ENCODE measurements at places on chromosomes 3 and 15.

DNA sequence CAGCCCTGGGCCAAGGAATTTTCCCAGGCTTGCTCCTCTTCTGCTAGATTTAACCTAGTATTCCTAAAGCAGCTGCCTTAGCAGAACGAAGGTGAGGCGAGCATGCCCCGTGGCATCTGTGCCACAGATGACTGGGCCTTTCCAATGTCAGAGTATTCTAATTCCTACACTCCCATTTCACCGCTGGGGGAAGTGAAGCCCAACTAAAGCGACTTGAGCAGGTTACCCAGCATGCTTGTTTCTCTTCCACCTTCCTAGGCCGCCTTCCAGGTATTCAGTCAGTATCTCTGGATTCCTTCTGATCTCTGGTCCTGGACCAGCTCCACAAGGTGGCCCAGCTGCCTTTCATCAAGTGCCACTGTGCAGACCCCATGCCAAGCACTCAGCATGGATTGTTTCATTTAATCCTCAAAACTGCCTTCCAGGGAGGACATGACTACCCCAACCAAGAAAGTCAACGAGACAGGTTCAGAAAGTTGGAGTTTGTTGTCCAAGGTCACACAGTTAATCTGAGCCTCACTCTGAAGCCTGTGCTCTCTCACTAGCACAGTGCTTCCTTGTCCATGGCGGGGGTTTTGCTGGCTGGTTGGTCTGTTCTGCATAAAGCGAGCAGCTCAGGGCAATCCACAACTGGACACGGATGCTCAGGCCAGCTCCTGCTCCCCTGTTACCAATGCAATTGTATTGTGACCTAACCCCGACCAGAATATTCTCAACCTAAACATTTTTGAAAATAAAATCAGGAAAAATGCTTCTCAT is 15.1 kb downstream of the MYO5C start:
- no peak for DNase-seq

GRCh38 chr3:151268267-151269235 is 9.8 kb downstream of the P2RY14 start:
- DNase-seq = no peak

GRCh38 chr15:65783872-65784271 is 8.2 kb downstream of the DENND4A start:
- DNase-seq = no peak

DNA sequence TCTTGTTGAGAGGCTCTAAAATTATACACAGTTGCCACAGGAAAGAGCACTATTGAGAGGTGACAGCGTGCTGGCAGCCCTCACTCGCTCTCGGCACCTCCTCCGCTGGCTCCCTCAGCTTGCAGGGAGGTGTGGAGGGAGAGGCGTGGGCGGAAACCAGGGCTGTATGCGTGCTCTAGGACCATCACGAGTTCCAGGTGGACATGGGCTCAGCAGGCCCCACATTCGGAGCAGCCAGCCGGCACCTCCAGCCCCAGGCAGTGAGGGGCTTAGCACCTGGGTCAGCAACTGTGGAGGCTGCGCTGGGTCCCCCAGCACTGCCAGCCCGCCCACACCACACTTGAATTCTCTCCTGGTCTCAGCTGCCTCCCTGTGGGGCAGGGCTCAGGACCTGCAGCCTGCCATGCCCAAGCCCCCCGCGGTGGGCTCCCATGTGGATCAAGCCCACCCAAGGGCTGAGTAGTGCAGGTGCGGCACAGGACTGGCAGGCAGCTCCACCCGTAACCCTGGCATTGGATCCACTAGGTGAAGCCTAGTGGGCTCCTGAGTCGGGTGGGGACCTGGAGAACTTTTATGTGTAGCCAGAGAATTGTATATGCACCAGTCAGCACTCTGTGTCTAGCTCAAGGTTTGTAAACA is 460.6 kb upstream of the ALCAM start:
- DNase-seq = no peak

GRCh38 chr15:60901647-60902046 is 327.5 kb downstream of the RORA start:
- DNase-seq = no peak

DNA sequence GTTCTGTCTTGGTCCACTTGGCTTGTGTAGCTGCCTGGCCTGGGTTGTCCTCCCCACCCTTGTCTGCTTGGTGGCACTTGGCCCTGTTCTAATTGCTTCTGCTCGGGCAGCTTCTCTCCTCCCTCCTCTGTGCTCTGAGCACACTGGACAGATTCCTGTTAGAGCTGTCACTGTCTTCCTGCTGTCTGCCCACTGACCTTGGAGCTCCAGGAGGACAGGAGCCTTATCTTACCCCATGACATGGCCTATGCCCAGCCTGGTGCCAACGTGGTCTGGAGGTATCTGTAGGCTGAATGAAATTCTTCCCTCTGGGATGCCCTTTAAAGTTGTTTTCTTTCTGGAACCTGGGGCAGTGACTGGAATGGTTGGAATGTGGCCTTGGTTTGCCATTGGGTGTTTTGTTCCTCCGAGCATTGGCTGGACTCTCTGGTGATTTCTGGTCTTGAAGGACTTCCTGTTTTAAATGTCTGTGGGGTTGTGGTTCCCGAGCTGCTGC is 94.1 kb downstream of the FAM43A start:
- DNase-seq = no peak

DNA sequence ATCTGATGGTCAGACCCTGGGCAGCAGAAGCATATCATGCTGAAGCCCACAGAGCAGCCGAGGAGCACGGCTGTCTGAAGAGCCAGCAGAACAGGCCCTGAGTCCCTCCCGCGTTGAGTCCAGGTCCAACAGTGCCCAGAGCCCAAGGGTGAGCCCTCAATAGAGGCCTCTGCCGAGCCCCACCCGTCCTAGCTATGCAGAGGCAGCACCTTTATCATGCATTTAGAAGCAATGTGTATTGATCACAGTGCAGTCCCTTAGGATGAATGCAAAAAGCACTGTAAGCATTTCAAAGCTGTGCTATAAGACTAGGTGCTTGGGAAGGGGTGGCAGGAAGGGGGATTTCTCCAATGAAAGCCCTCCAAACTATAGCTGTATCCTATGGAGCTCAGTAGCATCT is 208.5 kb downstream of the GABRB3 start:
- DNase-seq = no peak

Measured in neural crest cell (in vitro differentiated cells).